ENCODE measurements at places on chromosomes 13 and 19. TPM values are rescaled to one million over a fixed set of nuclear protein-coding genes. Genes with fewer than 3 reads are reported as not detected.

GRCh38 chr19:48206397-48207093 is 36.1 kb downstream of the ZSWIM9 start:
- no peak for DNase-seq

The PLK5 gene
- total RNA-seq = not detected

The PLIN4 gene
- 0.21 TPM for total RNA-seq

DNA sequence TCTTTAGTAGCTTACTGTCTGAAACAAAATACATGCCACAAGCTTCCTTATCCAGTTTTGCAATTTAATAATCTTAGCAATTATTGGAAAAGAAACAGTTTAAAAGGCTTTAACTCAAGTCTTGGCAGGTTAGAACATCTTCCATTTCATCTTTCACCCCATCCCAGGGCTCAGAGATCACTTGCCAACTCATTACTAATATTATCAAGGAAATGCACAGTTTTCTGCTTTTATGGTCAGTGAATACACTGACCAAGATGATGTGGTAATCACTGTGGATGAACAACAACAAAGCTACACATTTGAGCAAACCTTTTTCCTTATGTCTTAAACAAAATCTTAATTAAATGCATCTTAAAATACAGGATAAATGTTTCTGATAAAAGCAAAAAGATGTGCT is 48.0 kb upstream of the ITM2B start:
- no peak for DNase-seq

The CLEC17A gene
- total RNA-seq = not detected

The GRIK5 gene
- 0.30 TPM for total RNA-seq

DNA sequence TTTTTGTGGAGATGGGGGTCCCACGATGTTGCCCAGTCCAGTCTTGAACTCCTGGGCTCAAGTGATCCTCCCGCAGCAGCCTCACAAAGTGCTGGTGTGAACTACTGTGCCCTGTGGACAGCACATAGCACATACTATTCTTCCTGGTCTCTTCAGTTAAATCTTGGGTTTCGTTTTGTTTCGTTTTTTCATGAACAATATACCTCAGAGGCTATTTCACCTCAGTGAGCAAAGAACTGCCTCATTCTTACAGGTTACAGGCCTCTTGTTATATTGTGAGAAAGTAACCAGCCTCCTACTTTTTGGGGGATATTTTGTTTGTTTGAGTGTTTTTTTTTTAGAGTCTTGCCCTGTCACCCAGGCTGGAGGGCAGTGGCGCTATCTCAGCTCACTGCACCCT is 1.3 kb upstream of the C3 start:
- DNase-seq = no peak

The HCST gene
- not detected for total RNA-seq

GRCh38 chr19:30884146-30884812 is 465.0 kb downstream of the TSHZ3 start:
- DNase-seq = no peak

DNA sequence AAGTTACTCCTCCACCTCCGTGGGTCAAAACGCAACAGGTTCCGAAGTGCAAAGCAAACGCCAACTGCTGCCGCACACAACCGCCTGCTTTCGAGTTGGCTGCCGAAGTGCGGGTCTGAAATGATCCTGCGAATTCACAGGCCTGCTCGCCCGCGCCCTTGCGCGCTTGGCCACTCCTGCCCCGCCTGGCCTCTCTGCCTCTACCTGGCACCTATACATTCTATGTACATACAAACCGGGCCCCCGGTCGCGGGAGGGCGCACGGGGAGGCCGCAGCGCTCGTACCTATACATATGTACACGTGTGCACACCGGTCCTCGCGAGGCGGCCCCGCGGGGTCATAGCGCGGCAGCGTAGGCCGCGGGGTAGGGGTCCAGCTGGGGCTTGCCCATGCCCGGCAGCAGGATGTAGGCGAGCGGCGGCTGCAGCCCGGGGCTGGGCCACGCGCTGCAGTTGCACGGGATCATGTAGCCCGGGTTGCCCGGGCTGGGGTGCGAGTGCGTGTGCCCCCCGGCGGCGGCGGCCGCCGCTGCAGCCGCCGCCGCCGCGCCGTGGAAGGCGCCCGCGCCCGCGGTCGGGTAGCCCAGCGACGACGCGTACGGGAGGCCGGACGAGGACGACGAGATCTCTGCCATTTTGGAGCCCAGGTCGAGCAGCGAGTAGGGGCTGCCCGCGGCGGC is 1.3 kb downstream of the SOX21 start:
- no peak for DNase-seq

The RAP2A gene
- total RNA-seq = 19.7 TPM

The GZMM gene
- 0.35 TPM for total RNA-seq

GRCh38 chr13:112513761-112514160 is 74.2 kb downstream of the TUBGCP3 start:
- no peak for DNase-seq

GRCh38 chr13:47901441-47901840 is 99.6 kb downstream of the SUCLA2 start:
- DNase-seq = no peak

GRCh38 chr13:30006246-30006645 is 155.8 kb upstream of the UBL3 start:
- no peak for DNase-seq

The ANGPTL8 gene
- total RNA-seq = not detected

- DNase-seq = no peak
Measured at GRCh38 chr19:16914421-16914820, 25.6 kb downstream of the F2RL3 start.

The FOSB gene
- total RNA-seq = 6.4 TPM

GRCh38 chr13:100941377-100942368 is 267.1 kb upstream of the TMTC4 start:
- DNase-seq = no peak

DNA sequence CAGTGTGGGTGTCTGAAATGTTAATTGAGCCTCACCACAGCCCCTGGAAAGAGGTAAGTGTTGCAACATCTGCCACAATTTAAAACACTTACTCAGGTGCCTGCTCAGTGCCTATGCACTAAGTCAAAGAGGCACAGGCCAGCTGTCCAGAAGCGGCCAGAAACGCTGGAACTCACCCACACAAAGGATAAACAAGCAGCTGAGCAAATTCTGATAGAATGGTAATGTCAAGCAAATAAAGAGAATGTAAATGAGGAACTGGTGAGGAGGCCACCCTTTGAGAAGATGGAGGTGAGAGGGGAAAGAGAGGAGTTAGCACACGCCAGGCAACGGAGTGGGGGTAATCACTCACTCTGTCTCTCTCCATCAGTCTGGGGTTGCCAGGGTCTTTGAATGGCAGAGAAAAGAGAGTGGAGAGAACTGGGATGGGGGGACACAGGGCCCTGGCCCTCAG is 67.7 kb upstream of the SERP2 start:
- DNase-seq = no peak

Measured in Caco-2 (cell line).